ENCODE measurements at places on chromosomes 11 and 22.

DNA sequence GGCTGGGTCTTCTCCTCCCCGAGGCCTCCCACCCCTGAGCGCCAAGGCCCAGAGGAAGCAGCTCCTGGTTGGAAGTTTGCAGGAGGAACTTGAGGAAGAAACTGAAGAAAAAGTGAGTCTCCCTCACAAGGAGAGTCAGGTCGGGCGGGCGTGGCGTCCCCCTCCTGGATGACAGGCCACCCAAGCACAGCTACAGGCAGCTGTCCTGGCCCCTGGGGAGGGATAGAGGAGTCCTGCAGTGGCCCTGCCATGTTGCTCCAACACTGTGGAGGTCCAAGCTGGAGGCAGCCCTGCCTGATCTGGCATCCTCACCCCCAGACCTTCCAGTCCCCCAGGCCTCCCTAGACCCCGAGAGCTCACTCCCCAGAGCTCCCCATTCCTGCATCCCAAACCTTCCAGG lies 1150.1 kb downstream of the BRD1 start:
- DNase-seq, result no peak

GRCh38 chr11:72070491-72070890 lies 9.9 kb downstream of the NUMA1 start:
- DNase-seq, result no peak

DNA sequence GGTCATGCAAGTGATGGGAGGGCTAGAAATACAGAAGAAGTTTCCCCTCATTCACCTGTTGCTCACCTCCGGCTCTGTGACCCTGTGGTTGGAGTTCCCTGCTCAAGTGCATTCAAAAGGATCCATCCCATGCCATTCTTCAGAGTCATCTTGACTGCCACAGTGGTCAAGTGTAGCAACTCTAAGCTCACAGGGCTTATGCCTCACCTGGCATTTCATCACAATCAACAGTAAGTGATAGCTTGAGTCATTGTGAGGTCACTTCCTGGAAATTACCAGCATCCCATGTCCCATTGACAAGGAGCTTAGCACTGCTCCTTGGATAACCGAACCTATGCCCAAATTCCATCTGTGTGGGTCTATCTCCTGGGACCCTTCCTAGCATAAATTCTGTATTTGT lies 55.6 kb downstream of the OR4C45 start:
- no peak for DNase-seq

GRCh38 chr11:78840200-78840599 lies 265.5 kb upstream of the NARS2 start:
- no peak for DNase-seq

DNA sequence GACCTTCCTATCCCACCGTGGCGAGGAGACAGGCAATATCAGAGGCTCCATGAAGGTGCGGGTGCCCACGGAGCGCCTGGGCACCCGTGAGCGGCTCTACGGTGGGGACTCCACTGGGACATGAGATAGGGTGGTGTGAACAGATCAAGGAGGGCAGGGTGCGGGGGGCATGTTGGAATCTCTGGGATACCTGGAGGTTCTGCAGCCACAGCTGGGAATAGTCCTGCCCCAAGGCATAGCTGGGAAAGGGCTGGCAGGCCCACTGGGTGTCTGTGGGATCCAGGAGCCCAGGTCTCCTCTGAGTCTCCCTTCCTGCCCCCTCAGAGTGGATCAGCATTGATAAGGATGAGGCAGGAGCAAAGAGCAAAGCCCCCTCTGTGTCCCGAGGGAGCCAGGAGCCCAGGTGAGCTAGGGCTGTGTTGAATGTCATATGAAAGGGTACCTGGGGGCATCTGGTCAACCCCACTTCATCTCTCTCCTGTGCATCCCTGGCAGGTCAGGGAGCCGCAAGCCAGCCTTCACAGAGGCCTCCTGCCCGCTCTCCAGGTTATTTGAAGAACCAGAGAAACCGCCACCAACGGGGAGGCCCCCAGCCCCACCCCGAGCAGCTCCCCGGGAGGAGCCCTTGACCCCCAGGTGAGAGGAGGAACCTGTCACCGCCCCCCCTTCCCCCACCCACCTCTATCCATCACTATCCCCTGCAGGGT lies 8.5 kb downstream of the PHOX2A start:
- no peak for DNase-seq

GRCh38 chr22:42340829-42341383 lies 70.5 kb upstream of the TCF20 start:
- no peak for DNase-seq

- DNase-seq, result no peak
Measured at GRCh38 chr22:31692186-31692886, 30.3 kb upstream of the PISD start.

DNA sequence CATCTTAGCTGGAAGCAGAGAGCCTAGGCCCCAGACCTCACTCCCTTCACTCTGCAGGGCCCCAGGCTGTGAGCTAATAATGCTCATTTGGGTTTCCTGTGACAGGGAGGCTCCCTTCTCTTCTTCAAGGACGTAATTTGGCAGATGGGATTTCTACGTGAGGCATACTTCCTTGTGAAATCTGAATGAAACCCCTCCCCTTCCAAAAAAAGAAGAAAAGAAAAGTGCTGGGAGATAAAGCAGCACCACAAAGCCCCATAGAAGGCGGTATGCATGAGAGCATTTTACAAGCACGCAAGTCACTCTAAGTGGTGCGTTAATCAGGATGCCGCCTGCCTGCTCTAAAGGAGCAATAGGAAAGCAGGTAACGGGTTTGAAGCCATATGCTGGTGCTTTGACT lies 5.7 kb downstream of the P2RX3 start:
- no peak for DNase-seq

DNA sequence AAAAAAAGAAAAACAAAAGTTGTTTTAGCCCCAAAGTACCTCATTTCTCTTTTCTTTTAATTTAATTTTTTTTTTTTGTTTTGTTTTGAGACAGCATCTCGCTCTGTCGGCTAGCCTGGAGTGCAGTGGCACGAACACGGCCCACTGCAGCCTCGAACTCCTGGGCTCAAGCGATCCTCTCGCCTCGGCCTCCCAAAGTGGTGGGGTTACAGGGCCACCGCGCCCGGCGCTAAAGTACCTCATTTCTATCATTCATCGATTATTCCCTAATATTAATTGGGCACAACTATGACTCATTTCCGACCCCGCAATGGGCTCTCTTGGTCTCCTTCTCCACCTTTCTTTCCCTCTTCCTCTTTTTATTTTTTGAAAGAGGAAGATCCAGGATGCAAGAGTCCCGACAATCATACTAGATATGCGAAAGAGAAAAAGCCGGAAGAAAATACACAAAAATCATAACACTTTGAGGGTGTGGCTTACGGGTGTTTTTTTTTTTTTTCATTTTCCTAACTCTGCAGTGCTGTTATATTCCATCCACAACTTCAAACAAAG lies 475 bp upstream of the AIP start:
- no peak for DNase-seq

Data from stimulated activated CD4-positive, alpha-beta T cell treated with anti-CD3 and anti-CD28 coated beads, TNF-alpha, amount 100 ng/mL, for 1 hour (primary cell).